ENCODE measurements at places on chromosomes 3 and 15.

DNA sequence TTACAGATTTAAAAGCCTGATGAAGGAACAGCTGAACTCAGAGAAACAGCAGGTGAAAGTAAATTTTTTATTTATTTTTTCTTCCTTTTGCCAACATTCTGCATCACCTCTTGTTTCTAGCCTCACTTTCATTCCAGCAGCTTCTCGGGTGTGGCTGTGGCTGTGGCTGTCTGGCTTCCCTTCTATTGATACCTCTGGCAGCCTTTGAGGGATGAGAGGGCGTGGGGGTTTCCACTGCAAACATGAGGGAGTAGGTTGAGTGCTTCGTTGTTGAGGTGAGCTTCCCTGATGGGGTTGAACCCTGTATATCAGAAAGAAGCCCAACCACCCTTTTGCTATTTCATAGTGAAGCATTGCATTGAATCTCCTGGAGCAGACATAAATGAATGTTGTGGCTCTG lies 6.2 kb upstream of the TMC3 start:
- DNase-seq: no peak

GRCh38 chr3:116517308-116517707 lies 72.0 kb upstream of the LSAMP start:
- DNase-seq: peak; percentile 2

- DNase-seq: no peak
These were observed 75.6 kb downstream of the BFSP2 start for GRCh38 chr3:133475245-133476010.

- no peak for DNase-seq
These were observed 31.8 kb downstream of the RBM5 start for GRCh38 chr3:50120364-50121071.

- no peak for DNase-seq
These were observed 95.5 kb downstream of the ST6GAL1 start for GRCh38 chr3:187025656-187026316.

DNA sequence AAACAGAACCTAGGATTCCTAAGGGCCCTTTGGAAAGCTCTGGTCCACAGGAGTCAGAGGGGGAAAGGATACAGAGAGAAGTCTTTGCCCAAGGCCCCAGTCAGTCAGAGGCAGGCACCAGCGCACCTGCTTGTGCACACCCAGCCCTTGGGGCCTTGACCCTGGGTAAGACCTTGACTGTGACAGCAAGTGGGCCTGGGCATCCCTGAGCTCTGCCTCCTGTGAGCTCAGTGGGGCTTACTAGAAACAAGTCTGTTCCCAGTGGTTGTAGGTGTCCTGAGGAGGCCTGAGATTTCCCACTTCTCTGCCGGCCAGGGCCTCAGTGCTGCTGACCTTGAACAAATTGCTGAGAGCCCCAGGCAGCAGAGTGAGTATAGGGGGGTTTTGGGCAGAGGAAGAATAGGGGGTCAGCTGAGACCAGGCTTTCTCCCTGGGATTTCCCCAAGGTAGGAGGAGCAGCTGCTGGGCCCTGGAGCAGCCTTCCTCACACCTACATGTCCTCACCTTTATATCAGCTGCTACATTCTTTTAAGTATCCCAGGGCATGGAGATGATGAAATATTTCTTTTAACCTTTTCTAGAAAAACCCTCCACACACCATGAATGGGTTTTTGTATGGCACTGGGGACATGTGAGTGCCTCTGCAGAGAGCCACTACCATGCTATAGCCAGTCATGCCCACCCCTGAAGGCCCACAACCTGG lies 9.7 kb upstream of the DAG1 start:
- DNase-seq: no peak

- peak; percentile 63 for DNase-seq
These were observed 1.6 kb downstream of the NR2F2 start for GRCh38 chr15:96331945-96332636.

GRCh38 chr3:197149528-197149927 lies 119.9 kb upstream of the MELTF start:
- no peak for DNase-seq

GRCh38 chr3:100269410-100270214 lies 8.8 kb downstream of the TBC1D23 start:
- DNase-seq: peak; percentile 69

DNA sequence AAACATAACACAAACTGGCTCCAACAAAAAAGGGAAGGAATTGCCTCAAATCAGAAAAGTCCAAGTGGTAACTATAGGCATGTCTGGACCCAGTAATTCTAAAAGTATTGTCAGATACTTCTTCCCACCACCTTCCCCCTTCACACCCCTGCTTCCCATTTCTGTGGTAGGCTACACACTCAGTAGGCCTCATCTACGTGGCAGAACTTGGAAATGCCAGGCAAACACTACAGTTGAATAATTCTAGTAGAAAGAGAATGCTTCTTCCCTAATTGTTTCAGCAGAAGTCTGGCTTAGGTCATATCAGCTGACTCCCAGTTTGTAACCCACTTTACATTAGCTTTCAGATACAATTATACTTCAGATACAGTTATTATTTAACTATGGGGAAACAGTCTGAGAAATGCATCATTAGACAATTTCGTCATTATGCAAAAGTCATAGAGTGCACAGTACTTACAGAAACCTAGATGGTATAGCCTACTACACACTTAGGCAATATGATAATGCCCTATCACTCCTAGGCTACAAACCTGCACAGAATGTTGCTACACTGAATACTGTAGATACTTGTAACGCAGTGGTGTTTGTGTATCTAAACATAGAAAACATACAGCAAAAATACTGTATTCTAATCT lies 6.4 kb downstream of the SETMAR start:
- no peak for DNase-seq

DNA sequence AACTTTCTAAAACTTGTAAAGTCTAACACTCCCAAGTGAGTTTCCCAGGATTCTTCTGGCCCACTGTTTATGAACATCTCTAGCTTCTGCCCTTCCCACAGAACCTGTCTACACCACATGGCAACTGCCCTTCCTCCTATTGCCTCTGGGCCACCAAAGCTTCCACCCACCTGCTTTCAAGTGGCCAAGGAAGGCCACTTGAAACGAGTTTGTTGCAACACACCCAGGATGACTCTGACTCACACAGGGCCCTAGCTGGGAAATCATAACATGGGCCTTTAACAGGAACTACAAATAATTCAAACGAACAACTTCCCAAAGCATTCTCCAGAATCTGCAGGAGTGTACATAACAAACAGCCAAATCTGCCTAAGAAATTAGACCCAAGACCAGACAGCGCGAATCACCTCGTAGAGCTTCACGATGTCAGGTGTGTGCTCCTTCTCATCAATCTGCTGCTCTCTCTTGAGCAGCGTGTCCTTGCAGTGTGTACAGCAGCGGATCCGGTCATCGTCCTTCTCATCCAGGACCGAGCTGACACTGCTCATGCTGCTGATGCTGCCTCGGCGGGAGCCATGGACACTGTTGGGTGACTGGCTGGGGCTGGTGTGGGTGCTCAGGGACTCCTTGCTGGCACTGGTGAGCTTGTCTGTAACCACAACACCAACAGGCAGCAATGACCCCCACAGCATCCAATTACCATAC lies 16.8 kb downstream of the RBSN start:
- DNase-seq: peak; percentile 25

GRCh38 chr3:121918779-121919483 lies 24.7 kb downstream of the SLC15A2 start:
- peak; percentile 44 for DNase-seq
